ENCODE measurements at places on chromosomes 7 and 10. TPM values are rescaled to one million over a fixed set of nuclear protein-coding genes. Genes with fewer than 3 reads are reported as not detected.

- DNase-seq: no peak
Measured at GRCh38 chr7:138945821-138946220, 35.4 kb downstream of the KIAA1549 start.

- DNase-seq: no peak
Measured at GRCh38 chr7:98205162-98205845, 5.9 kb upstream of the BHLHA15 start.

DNA sequence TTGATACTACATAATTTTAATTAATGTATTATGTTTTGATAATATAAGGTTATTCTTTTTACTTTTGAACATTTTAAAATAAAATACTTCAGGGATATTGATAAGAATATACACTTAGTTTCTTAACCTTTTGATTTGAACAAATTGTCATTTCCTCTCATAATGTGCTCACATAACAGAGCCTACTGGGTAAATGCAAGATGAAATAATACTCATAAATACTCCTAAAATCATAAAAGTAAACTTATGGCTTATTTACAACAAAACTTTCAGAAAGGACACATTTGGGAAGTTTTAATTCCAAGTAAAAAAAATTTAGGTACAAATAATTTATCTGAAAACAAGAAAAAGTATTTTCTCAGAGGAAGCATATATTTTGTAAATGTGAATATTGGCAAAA is 101.6 kb upstream of the ABCB5 start:
- DNase-seq: no peak

Gene AGAP5
- 17.7 TPM for total RNA-seq

DNA sequence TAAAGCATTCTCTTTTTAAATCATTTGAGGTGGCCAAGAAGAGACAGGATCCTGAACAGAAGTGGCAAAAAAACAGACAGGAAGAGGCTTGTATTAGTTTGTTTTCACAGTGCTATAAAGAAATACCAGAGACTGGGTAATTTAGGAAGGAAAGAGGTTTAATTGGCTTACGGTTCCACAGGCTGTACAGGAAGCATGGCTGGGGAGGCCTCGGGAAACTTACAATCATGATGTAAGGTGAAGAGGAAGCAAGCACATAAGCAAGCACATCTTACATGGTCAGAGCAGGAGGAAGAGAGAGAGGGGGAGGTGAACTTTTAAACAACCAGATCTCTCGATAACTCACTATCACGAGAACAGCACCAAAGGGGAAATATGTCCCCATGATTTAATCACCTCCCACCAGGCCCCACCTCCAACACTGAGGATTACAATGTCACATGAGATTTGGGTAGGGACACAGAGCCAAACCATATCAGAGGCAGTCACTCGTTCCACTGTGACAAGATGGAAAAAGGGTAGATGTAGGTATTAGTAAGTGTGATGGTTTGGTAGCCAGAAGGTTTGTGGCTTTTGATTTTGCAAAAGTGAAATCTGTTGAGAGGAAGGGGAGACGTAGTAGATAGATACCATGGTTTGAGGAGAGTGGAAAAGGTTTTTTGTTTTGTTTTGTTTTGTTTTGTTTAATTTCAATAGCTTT is 5.1 kb downstream of the MSRB2 start:
- no peak for DNase-seq

- DNase-seq: peak; percentile 73
Measured at GRCh38 chr10:29811751-29812427, 177.1 kb upstream of the SVIL start.

Gene NKX1-2
- total RNA-seq: not detected

DNA sequence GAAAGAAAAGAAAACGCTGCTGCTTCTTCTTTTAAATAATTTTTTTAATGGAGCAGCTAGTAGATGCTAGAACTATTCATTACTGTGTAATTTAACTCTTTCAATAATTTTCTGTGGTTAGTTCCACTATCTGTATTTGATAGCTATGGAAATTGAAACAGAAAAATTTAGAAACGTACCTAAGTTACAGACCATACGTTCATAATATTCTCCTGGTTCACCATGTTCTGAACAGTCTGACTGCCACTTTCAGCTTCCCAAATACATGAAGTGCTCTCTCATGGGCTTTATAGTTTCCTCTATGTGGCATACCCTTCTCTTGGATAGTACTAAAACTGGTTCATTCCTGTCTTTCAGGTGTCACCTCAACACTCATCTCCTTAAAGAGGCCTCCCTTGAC is 508.0 kb downstream of the MDFIC start:
- no peak for DNase-seq

GRCh38 chr7:134368851-134369544 is 52.3 kb upstream of the SLC35B4 start:
- peak; percentile 55 for DNase-seq

- no peak for DNase-seq
Measured at GRCh38 chr7:33829536-33829935, 75.8 kb upstream of the BMPER start.

DNA sequence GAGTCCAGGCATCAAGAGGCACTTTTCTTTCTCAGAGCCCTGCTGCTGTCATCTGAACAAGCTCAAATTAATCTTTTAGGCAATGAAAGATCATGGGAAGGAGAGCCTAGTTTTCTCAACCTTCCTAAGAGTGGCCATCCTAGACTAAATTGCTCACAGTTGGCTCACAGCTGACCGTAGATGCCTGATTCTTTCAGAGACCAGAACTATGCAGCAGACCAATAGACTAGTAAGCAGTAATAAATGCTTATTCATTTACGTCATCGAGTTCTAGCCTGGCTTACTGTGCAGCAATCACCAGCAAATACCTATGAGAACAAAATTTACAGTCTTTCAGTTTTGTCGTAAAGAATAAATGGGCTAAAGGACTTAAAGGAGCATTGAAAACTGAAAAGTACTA is 602.9 kb upstream of the GHITM start:
- DNase-seq: no peak

DNA sequence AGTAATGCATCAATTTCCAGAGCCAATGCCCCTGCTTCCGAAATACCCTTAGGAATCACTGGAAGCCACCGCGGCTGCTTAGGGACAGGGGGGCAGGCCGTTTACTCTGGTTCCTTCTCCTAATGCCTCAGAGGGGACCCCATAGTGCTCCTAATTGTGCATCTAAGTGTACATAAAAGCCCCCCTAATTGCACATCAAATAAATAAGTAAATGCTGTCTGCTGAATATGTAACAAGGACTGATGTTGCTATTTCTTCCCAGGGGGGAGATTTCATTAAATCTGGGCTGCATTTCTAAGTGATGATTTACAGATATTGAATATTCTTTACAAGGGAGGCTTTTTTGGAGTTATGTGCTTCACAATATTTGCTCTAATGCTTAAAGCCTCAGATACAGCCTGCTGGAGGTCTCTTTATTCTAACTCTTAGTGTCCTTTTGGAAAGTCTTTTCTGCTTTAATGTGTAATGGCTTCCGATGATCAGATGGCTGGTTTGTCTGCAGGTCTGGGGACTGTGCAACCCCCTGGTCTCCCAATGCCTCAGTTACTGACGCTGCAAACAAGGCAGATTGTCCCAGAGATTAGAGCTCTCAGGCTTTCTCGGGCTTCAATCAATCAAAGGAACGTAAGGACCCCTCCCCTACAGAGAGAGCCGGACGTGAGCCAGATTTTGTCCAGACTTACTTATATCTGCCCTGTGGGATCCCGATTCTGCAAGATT is 143.0 kb downstream of the PRPF18 start:
- no peak for DNase-seq

Gene ATOH7
- not detected for total RNA-seq

DNA sequence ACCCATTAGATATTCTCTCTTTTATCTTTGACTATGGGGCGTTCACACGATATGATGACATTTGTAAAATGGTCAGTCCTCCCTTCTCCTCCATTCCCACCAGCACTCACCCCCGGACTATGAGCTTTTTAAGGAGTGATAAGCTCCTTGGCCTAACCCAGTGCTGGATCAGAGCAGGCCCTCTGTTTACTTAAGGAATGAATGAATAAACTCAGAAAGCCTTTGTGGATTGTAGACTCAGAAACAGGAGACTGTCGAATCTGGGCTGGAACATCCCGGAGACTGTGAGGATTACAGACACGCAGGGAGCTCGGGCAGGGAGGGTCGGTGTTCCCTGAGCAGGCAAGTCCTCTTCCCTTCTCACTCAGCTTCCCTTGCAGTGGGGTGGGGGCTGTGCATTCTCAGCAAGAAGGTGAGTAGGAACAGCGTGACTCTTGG is 6.8 kb upstream of the ZCCHC24 start:
- no peak for DNase-seq

DNA sequence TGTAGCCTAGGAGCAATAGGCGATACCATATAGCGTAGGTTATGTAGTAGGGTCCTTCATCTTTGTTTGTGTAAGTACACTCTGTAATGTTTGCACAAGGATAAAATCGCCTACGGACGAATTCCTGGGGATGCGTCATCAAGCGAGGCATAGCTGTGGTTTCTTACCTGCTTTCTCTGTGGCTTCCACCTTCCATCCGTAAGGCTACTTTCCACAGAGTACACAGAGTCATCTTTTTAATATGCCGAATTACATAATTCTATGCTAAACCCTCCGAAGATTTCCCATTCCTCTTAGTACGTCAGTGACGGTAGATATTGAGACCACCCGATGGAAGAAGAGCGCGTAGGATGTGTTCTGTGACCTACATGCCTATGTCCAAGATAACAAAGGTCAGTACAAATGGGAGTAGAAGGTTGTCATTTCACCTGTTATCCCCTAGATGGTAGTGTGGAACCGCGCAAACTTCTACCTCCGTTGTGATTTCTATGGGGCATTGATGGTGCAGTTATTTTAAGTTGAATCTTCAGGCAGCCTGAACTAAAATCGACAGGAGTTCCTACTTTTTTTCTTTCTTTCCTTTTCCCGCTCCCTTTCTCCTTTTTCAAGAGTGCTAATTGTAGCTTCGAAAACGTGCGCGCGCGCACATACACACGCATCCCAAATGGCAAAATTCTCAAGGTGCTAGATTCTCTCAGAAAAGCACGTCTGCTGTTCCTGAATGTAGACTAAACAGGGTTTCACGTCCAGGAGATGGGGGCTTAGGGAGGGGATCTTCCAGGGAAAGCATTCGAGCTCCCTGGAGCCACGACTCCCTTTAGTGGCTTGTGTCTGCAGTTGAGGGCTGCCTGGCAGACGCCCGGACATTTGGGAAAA is 111.7 kb upstream of the MBL2 start:
- peak; percentile 67 for DNase-seq

GRCh38 chr10:30384701-30385201 is 35.7 kb upstream of the MTPAP start:
- no peak for DNase-seq
